Activated naive CD4-positive, alpha-beta T cell (primary cell): ENCODE measurements at places on chromosomes 7 and 10.

GRCh38 chr7:140044251-140044650 is 18.5 kb downstream of the PARP12 start:
- no peak for DNase-seq

GRCh38 chr7:43585562-43585961 is 2.7 kb downstream of the STK17A start:
- no peak for DNase-seq

GRCh38 chr7:131556909-131557651 is 652 bp upstream of the PODXL start:
- no peak for DNase-seq

GRCh38 chr7:157817433-157817832 is 480.6 kb downstream of the DNAJB6 start:
- no peak for DNase-seq

DNA sequence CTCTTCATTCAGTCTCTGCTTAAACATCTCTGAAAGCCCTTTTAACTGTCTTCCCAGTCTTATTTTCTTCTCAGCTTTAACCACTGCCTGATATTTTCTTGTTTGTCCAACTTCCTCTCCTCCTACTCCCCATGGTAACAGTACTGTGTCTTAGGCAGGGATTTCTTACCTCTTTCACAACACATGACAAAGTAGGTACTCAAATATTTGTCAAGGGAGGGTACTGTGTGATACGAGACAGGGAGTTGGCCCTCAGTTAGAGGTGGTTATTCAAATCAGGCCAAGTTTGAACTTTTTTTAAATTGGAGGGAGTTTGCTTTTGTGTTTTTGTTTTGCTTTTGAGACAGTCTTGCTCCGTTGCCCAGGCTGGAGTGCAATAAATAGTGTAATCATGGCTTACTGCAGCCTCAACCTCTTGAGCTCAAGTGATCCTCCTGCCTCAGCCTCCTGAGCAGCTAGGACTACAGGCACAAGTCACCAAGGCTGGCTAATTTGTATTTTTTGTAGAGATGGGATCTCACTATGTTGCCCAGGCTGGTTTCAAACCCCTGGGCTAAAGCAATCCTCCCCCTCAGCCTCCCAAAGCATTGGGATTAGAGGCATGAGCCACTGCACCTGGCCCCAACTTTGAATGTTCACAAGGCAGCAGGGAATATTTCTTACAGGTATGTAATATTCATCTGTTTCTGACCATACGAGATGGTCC is 2.5 kb upstream of the KPNA7 start:
- DNase-seq: no peak

DNA sequence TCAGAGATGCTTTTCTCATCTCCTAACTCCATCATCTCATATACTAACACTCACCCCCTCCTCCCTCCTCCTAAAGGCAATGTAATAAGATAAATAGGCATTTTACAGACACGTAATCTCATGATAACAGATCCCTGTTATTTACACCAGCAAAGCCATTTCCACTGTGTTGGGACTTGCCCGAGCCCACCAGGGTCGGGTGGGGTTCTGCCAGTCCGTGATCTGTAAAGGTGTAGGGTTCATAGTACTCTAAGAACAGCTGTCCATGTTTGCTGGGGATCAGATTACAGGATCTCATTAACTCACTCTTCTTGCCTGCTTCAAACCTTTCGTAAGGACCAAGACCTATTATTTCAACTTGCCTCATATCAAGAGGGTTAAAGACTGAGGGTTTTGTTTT is 172.4 kb downstream of the FZD1 start:
- DNase-seq: no peak
